ENCODE measurements at places on chromosomes 2 and 18. TPM values are rescaled to one million over a fixed set of nuclear protein-coding genes. Genes with fewer than 3 reads are reported as not detected.

DNA sequence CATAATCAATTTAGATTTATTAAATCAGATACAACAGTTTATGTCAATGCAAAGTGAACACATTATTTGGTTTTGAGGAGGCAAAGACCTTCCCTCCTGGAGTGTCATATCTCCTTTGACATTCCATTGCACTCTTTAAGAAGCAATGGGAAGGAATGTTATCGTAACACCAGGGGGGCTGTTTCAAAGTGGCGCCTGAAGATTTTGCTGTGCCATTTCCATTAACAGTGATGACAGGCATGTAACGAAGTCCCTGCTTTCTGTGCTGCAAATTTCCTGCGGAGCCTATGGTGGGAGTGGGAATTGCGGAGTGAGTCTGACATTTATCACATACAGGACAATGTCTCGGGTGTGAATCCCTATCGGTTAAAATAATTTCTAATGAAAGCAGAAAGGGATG lies 499.6 kb upstream of the RAB6C start:
- H3K4me1 ChIP-seq: no peaks in the 10 kb centered on the region
- no peaks in the 10 kb centered on the region for H3K36me3 ChIP-seq
- H3K27me3 ChIP-seq: peaks cover 7% of the 10 kb centered on the region
- no peak overlapping the region for H3K27ac ChIP-seq

Gene UPP2
- 0.60 TPM for total RNA-seq

- H3K27me3 ChIP-seq: peaks cover 37% of the 10 kb centered on the region
- H3K27ac ChIP-seq: no peak overlapping the region
- H3K4me3 ChIP-seq: no peak overlapping the region
- no peaks in the 10 kb centered on the region for H3K4me1 ChIP-seq
- no peak for DNase-seq
These were observed 300.9 kb downstream of the PHLPP1 start for GRCh38 chr18:63016270-63016669.

Gene PDE11A
- total RNA-seq: 2.4 TPM

- H3K4me1 ChIP-seq: peaks cover 7% of the 10 kb centered on the region
- no peak overlapping the region for H3K4me3 ChIP-seq
- DNase-seq: no peak
- no peak overlapping the region for H3K27ac ChIP-seq
These were observed 130.7 kb upstream of the SERTAD2 start for GRCh38 chr2:64784168-64785061.

- no peaks in the 10 kb centered on the region for H3K27me3 ChIP-seq
- DNase-seq: no peak
- no peak overlapping the region for H3K27ac ChIP-seq
- peaks cover 1% of the 10 kb centered on the region for H3K36me3 ChIP-seq
These were observed 6.7 kb downstream of the EVA1A start for GRCh38 chr2:75553935-75554531.

Gene VIL1
- total RNA-seq: not detected

Gene REG1A
- not detected for total RNA-seq

- peaks cover 5% of the 10 kb centered on the region for H3K4me1 ChIP-seq
- H3K27me3 ChIP-seq: no peaks in the 10 kb centered on the region
- no peak overlapping the region for H3K27ac ChIP-seq
- no peak overlapping the region for H3K4me3 ChIP-seq
- no peak for DNase-seq
These were observed 26.1 kb downstream of the DGUOK start for GRCh38 chr2:73952499-73953446.

DNA sequence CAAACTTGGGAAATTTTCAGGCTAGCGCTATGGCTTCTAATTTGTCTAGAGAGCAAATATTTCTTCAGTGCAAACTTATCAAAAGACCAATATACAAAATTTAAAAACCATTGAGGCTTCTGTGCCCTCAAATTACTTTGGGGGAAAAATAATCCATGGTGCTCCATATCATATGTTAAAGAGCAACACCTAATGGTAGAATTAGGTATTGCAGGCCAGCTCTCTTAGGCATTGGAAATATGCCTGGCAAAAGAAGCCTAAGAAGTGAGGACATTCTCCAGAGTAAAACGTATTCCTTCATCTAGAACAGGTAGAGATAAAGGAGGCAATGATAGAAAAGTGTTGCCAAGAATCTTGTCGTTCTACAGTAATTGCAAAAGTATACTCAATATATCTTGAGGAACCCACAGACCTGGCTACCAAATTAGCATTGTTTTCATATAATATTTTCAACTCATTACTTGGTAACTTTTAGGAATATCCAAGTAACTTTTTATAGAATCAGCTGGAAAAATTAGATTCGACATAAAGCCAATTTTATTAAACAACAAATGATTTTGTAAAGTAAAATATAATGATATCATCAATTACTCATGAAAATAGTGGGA lies 401.1 kb downstream of the BCL11A start:
- no peaks in the 10 kb centered on the region for H3K4me1 ChIP-seq
- H3K36me3 ChIP-seq: no peaks in the 10 kb centered on the region
- H3K27me3 ChIP-seq: peaks cover 13% of the 10 kb centered on the region
- H3K4me3 ChIP-seq: no peak overlapping the region

DNA sequence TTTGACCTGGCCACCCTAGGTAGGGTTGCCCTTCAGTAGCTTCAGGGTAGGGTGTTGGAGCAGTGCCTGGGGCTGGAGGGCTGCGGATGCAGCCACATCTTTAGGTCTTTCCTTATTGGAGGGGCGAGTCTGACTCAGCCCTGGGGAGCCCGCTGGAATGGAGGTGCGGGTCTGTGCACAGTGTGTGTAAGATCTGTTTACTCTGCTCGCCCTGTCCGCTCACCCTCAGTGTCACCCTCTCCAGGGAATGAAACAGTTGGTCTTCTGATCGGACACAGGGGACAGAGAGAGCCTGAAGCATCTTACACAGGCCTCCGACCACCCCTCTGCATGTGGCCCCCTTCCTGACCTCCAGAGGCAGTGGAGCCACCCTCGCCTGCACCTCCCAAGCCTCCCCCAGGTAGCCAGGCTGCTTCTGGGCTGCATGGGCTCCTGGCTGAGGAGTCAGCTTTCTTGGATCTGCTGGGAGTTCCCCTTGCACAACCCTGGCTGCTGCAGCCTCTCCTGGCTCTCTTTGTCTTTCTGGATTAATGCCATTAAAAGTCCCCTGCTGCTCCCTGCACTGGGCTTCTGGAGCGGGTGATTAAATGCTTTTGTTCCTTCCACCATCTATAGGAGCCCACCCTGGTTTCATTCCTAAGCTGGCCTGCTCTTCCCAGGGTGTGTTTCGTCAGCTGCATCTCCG lies 82.6 kb downstream of the ASB1 start:
- H3K27ac ChIP-seq: no peak overlapping the region
- H3K27me3 ChIP-seq: peaks cover 3% of the 10 kb centered on the region
- peaks cover 4% of the 10 kb centered on the region for H3K4me1 ChIP-seq
- no peak overlapping the region for H3K4me3 ChIP-seq
- H3K36me3 ChIP-seq: peaks cover 2% of the 10 kb centered on the region

Gene NEU2
- not detected for total RNA-seq

GRCh38 chr2:70921031-70921430 lies 14.7 kb upstream of the ATP6V1B1 start:
- no peak overlapping the region for H3K4me3 ChIP-seq
- peak overlapping the region; percentile 17 for H3K27ac ChIP-seq
- peaks cover 19% of the 10 kb centered on the region for H3K36me3 ChIP-seq
- peak; percentile 75 for DNase-seq
- no peaks in the 10 kb centered on the region for H3K27me3 ChIP-seq
- H3K4me1 ChIP-seq: no peaks in the 10 kb centered on the region

DNA sequence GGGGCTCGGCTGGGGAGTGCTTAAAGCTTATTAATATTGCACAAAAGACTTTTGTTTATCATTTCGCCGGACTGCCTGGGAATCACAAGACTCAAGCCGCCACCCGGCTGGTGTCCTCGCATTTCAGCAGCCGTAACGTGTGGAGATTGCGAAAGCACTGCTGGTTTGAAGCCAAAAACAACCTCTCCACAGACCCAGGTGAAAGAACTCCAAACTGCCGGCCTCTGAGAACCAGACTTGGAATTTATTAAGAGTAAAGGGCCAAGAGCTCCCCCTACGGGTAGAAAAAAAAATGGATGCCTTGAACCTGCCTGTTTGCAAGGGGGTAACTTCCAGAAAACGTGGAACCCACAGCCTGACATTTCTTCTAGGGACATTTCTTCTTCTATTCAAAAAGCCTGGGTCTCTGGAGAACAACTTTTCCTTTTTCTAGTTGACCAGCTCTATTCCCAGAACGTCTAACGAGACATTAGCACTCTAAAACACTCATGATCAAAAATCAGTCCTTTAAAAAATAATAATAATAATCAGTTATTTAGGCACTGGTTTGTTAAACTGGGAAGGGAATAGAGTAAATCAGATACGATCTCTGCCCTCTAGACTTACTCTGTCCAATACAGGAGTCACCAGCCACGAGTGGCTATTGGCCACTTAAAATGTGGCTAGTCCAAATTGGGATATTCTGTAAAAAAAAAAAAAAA lies 216.3 kb downstream of the C1D start:
- H3K36me3 ChIP-seq: no peaks in the 10 kb centered on the region
- peak overlapping the region; percentile 67 for H3K4me3 ChIP-seq
- peaks cover 17% of the 10 kb centered on the region for H3K4me1 ChIP-seq
- H3K27me3 ChIP-seq: peaks cover 1% of the 10 kb centered on the region
- DNase-seq: no peak
- H3K27ac ChIP-seq: peak overlapping the region; percentile 79

GRCh38 chr2:108048752-108049151 lies 62.4 kb downstream of the SLC5A7 start:
- no peak overlapping the region for H3K27ac ChIP-seq
- no peak overlapping the region for H3K4me3 ChIP-seq
- no peaks in the 10 kb centered on the region for H3K4me1 ChIP-seq
- peaks cover 19% of the 10 kb centered on the region for H3K27me3 ChIP-seq
- no peaks in the 10 kb centered on the region for H3K36me3 ChIP-seq

Gene CNDP1
- 0.22 TPM for total RNA-seq
